ENCODE measurements at places on chromosomes 7 and 10.

- no peak overlapping the region for H3K27ac ChIP-seq
- no peak overlapping the region for H3K4me3 ChIP-seq
- no peak for DNase-seq
- peaks cover 6% of the 10 kb centered on the region for H3K36me3 ChIP-seq
- no peaks in the 10 kb centered on the region for H3K27me3 ChIP-seq
These were observed 15.6 kb downstream of the RHEB start for GRCh38 chr7:151503902-151504714.

DNA sequence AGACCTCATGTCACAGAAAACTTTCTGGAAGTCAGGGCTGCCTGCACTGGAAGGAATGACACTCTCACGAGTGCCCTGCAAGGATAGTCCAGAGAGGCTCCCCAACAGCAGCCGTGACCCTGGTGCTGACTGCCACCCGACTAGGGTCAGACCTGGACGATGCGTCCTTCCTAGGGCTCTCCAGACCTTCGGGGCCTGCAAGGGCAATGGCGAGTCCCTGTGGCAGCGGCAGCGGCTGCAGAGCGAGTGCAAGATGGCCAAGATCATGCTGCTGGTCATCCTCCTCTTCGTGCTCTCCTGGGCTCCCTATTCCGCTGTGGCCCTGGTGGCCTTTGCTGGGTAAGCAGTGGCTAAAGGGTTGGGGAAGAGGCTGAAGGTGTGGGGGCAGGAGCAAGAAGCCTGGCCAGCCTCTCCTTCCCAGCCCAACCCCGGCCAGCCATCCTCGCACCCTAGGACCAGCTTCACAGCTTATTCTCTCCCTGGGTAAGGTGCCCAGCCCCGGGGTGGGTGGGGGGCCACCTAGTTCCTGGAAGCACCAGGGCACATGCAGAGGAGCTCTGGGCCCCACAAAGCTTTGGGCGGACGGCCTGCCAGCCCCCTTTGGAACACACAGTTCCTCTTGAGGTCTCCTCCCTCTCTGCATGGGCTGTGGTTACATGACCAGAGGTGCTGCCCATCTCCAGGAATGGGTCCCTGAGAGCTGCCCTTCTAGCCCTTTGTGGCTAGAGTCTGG is 5.5 kb downstream of the OPN4 start:
- H3K27me3 ChIP-seq = peaks cover 36% of the 10 kb centered on the region
- no peak overlapping the region for H3K27ac ChIP-seq
- no peaks in the 10 kb centered on the region for H3K36me3 ChIP-seq
- no peak for DNase-seq
- H3K4me1 ChIP-seq = no peaks in the 10 kb centered on the region

- no peaks in the 10 kb centered on the region for H3K4me1 ChIP-seq
- H3K27ac ChIP-seq = no peak overlapping the region
- H3K4me3 ChIP-seq = no peak overlapping the region
- H3K36me3 ChIP-seq = no peaks in the 10 kb centered on the region
- H3K27me3 ChIP-seq = no peaks in the 10 kb centered on the region
- no peak for DNase-seq
These were observed 116.7 kb downstream of the FOXP2 start for GRCh38 chr7:114531326-114531725.

DNA sequence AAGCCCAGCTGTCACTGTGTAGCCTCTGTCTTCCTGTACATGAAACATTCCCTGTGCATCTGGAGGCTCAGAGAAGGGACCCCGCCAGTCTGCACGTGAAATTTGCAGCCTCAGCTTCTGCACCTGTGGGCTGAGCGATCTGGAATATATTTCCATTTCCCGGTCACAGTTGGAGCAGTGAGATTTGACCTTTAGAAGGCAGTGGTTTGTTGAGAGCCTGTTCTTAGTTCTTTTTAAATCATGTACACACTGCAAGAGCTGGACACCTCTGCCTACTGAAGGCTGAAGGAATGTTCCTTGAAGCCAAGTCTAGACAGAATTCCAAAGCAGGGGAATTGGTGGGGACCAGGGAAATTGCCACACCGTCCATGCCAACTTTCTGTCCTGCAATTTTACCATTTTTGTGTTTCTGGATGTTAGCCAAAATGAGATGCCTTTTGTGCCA is 706.6 kb downstream of the INHBA start:
- H3K27ac ChIP-seq = no peak overlapping the region
- H3K27me3 ChIP-seq = no peaks in the 10 kb centered on the region
- no peak for DNase-seq
- H3K4me3 ChIP-seq = no peak overlapping the region
- H3K4me1 ChIP-seq = no peaks in the 10 kb centered on the region

DNA sequence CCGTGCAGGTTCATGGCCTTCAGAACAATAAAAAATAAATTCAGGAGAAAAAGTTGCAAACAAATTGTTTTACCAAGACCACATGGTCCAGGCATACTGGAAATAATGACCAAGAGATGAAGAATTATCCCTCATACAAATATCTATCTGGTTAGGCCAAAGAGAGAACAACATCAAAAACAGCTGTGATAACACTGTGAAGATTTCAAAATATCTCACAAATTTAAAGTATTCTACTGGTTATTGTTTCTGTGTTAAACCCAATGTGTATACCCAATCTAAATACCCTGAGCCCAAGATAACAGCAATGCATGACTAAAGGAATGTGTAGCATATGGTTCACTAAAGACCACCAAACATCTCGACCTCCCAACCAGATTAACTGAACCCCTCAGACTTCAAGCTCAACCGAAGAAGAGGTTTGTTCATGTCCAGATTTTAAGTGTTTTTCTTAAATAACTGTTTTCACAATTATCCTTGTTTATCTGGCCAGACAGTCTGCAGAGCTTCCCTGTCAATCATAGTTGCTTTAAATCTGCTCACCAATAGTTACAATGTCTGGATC is 10.9 kb downstream of the OR9A2 start:
- no peak overlapping the region for H3K27ac ChIP-seq
- H3K36me3 ChIP-seq = no peaks in the 10 kb centered on the region
- DNase-seq = no peak
- H3K27me3 ChIP-seq = peaks cover 51% of the 10 kb centered on the region
- no peak overlapping the region for H3K4me3 ChIP-seq

- DNase-seq = no peak
- no peaks in the 10 kb centered on the region for H3K36me3 ChIP-seq
- H3K27me3 ChIP-seq = no peaks in the 10 kb centered on the region
- peak overlapping the region; percentile 83 for H3K27ac ChIP-seq
- peaks cover 9% of the 10 kb centered on the region for H3K4me1 ChIP-seq
These were observed 18.9 kb upstream of the ZNF138 start for GRCh38 chr7:64775289-64775688.

DNA sequence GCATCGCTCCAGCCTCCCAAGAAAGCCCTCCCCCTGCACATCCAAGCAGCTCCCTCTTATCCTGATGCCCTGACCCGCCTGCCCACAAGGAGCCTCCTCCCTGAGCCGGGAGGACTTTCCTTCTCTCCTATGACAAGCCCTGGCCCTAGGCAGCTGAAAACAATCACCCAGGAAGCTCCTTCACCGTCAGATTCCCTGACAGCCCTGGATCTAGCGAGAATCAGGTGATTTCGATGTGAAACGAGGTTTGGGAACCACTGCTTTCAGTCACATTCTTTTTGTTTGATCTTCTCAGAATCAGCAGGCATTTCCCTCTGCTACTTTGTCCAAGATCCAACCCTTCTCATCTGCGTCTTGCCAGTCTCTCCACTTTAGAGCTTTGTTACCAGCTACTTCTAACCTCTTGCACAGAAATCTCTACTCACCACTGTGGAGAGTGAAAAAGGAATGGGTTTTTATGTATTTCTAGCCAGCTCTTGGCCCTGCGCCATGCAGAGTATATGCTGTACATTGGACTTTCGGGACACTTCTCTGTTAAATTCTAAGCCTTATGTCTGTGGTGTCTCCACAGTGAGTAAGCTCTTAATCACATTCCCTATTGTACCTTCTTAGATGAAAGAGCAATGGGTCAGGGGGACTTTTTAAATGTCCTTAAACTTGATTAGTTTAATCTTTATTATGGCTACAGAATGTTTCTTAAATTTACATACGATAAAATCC is 253.2 kb upstream of the C7orf33 start:
- H3K27me3 ChIP-seq = peaks cover 68% of the 10 kb centered on the region
- H3K4me3 ChIP-seq = no peak overlapping the region
- peaks cover 3% of the 10 kb centered on the region for H3K36me3 ChIP-seq
- no peak overlapping the region for H3K27ac ChIP-seq
- H3K4me1 ChIP-seq = peaks cover 9% of the 10 kb centered on the region
- no peak for DNase-seq

DNA sequence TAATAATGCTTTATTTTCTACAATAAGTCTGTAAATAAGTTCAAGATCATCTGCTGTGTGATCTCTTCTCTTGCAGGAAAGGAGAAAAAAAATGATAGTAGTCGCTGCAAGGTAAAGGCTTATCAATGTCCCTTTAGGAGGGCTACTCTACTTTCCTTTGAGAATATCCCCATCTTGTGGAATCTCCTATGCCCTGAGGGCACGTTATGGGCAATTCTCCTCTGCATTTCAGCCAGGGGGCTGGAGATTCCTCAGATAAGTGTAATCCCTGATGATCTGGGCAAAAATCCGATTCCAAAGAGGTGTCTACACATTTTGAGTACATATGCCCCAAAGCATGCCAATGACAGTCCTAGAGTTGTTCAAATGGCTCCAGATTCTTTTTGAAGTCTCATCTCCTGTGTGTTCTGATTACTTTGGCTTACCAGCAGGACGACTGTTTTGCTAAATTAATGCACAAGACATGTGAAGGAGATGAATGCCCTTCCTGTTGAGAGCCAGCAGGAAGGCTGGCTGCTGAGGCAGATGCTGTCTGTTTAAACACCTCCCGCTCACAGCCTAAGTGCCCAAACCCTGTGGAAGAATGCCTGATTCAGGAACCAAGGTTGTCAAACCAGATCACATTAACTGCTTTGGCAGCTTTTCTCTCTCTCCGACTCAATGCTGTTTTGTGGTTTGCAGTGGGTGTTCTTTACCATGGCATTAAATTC is 171.2 kb upstream of the COL1A2 start:
- no peaks in the 10 kb centered on the region for H3K27me3 ChIP-seq
- DNase-seq = no peak
- no peaks in the 10 kb centered on the region for H3K4me1 ChIP-seq
- H3K36me3 ChIP-seq = no peaks in the 10 kb centered on the region
- H3K27ac ChIP-seq = no peak overlapping the region

- no peak for DNase-seq
- H3K4me1 ChIP-seq = no peaks in the 10 kb centered on the region
- no peak overlapping the region for H3K4me3 ChIP-seq
These were observed 67.3 kb downstream of the SPDYE5 start for GRCh38 chr7:75559355-75559975.

DNA sequence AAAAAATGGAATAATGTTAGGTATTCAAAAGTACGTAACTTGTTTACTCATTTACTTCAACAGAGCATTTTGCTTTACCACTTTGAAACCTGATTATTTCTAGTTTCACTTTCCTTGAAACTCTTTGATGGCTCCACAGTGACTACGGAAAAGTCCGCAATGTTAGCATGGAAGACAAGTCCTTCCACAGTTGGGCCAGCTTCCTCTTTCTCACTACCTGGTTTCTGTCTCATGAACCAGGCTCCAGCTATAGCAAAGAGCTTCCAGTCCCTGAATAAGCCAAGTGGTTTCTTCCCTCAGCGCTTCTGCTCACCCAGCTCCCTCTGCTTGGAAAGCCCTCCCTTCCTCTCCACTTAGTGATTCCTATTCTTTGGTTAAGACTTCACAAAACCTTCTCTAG is 44.8 kb upstream of the SLC16A12 start:
- H3K27me3 ChIP-seq = peaks cover 6% of the 10 kb centered on the region
- no peaks in the 10 kb centered on the region for H3K4me1 ChIP-seq
- H3K36me3 ChIP-seq = no peaks in the 10 kb centered on the region
- no peak overlapping the region for H3K4me3 ChIP-seq
- no peak overlapping the region for H3K27ac ChIP-seq
- DNase-seq = no peak

GRCh38 chr7:66758950-66759628 is 18.6 kb downstream of the RABGEF1 start:
- H3K36me3 ChIP-seq = peaks cover 11% of the 10 kb centered on the region
- DNase-seq = no peak
- H3K27me3 ChIP-seq = no peaks in the 10 kb centered on the region

DNA sequence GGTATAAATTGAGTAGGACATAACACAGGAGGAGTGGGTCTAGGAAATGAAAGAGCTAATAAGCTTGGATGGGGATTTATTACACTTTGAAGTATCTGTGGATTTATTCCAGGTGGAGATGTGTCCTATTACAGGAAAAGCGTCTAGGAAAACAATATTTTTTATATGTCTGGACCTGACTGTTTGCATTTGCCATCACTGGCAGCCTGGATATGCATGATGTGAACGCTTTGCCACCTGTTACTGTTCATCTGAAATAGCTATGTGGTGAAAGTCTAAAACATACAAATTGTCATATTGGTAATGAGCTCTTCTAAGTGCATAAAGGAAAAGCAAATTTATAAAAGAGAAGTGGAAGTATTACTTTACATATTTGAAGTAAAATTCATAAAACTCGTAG is 31.6 kb upstream of the AGMO start:
- no peaks in the 10 kb centered on the region for H3K4me1 ChIP-seq
- no peaks in the 10 kb centered on the region for H3K36me3 ChIP-seq
- no peaks in the 10 kb centered on the region for H3K27me3 ChIP-seq
- no peak for DNase-seq
- no peak overlapping the region for H3K27ac ChIP-seq

DNA sequence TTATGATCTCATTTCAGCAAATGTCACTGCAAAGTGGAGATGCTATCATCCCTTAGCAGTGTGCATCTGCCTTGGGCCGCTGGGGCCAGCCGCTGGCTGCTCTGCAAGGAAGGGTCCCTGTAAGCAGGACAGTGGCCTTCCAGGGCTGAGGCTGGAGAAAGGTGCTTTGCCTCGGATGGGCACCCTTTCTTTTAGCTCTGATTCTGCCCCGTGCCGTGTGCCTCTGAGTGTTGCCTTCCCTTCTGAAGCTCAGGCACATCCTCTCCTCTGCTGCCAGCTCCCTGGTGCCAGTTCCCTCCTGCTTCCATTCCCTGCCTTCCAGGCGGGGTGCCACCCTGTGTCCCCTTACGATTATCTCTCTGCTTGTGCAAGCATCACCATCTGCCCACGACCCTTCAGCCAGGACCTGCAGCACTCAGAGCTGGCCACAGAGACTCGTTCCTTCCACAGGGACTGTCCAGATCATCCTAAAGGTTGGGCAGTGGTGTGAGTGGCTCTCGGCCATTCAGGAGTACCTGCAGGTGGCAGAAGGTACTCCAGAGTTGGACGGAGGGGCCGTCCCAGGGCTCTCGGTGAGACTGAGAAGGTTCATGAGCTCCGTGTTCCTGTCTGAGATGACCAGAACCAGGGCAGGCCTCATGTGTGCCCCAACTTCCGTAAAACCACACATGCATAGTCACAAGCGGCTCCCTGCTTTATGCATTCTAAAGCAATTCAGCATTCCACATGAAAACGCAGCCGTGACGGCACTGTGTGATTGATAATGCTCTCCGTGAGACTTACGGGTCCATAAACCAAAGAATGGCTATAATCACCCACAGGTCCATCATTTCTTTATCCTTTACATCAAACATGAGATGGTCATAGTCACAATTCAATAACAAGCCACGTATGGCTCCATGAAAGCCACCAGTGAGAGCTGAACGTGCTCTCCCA is 371.4 kb downstream of the DNAJB6 start:
- H3K27me3 ChIP-seq = peaks cover 25% of the 10 kb centered on the region
- H3K36me3 ChIP-seq = no peaks in the 10 kb centered on the region
- peaks cover 2% of the 10 kb centered on the region for H3K4me1 ChIP-seq
- no peak overlapping the region for H3K4me3 ChIP-seq
- H3K27ac ChIP-seq = no peak overlapping the region
